Dorsolateral prefrontal cortex (tissue), 122 donors: ENCODE measurements at places on chromosomes 3 and 15.

- no peak for DNase-seq
These were observed 821.0 kb downstream of the FHIT start for GRCh38 chr3:60430205-60430604.

GRCh38 chr3:37492977-37493471 lies 318.6 kb upstream of the LRRFIP2 start:
- no peak for DNase-seq

DNA sequence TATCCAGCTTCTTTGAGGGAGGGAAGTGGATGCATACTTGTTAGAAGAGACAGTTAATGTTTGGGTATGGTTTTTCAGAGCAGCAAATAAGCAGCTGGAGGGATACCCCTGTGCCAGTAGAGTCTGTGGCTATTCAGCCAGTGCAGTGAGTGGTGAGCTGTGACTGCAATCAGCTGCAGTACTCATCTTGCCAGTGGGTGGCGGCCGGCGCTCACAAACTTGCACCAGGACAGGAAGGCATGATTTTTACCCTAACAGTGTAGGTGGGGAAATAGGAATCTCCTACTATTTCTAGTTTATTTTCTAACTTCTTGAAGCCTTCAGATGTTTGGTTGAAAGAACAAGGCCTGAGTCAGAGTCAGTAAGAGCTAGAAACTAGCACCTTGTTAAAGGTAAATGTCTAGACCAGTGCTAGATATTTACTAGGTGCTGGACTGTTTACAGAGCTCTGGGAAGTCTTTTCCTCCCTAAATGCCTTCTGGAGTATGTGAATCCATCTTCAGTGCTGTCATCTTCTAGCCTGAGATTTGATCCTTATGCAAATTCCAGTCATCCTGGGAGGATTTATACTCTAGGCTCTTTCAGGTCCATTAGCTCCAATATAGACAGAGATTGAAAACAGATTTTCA lies 23.6 kb downstream of the TIMP4 start:
- peak; percentile 62 for DNase-seq

DNA sequence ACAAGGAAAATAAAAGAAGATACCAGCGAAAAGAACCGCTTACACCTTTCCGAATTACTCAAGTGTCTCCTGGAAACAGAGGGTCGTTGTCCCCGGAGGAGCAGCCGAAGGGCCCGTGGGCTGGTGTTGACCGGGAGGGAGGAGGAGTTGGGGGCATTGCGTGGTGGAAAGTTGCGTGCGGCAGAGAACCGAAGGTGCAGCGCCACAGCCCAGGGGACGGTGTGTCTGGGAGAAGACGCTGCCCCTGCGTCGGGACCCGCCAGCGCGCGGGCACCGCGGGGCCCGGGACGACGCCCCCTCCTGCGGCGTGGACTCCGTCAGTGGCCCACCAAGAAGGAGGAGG lies 325 bp downstream of the ALCAM start:
- no peak for DNase-seq

DNA sequence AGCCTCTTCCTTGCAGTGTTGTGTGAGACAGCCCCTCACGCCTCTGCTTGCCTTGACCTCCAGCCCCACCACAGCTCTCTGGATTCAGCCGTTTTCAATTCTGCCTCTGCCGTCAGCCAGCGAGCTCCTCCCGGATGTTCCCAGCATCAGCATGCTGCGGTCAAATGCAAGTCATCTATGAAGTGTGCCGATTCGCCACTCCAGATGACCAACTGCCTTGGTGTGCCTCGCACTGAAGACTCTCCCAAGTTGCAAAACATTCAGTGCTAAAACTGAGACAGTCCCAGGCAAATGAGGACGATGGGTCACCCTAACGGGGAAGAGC lies 30.6 kb upstream of the RASA2 start:
- DNase-seq, result no peak

- no peak for DNase-seq
These were observed 72.3 kb downstream of the CHSY1 start for GRCh38 chr15:101179341-101180153.

DNA sequence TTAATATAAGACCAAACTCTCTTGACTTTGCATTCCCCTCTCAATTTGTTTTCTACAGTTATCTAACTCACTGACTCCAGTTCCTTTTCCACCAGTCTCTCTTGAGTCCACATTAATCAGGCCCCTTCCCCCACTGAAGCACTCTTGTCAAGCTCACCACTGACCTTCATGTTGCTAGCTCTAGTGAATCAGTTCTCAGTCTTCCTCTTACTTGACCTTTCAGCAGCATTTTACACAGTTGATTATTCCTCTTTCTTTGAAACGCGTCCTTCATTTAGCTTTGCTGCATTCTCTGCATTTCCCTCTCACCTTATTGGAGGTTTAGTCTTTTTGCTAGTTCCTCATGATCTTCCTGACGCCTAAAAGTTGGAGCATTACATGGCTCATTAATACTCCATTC lies 8.3 kb downstream of the PPP2R3A start:
- no peak for DNase-seq

DNA sequence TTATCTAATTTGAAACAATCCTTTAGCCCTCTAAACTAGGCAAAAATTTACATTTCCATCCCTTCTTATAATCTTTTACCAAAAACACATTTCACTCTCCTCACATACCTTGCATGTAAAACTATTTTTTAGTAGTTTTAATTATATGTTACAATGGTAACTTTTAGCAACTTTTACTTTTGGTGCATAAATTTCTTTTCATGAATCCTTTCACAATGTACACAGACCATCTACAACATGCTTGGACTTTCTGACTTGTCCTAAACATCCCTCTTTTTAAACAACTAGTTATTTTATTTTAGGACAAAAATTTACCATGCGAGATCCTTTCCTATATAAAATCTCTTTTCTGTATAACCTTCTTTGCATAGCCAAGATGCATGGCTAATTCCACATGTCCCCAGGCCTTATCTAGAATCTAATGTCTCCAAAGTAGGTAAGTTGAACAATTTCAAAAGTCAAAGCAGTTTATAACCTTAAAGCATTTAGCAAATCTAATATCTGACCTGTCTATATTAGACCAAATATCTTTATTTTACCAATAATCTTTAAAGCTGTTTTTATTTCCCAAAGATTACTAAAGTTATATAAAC lies 14.4 kb upstream of the ALDH1L1 start:
- no peak for DNase-seq

GRCh38 chr3:132001036-132001435 lies 33.8 kb downstream of the CPNE4 start:
- no peak for DNase-seq

DNA sequence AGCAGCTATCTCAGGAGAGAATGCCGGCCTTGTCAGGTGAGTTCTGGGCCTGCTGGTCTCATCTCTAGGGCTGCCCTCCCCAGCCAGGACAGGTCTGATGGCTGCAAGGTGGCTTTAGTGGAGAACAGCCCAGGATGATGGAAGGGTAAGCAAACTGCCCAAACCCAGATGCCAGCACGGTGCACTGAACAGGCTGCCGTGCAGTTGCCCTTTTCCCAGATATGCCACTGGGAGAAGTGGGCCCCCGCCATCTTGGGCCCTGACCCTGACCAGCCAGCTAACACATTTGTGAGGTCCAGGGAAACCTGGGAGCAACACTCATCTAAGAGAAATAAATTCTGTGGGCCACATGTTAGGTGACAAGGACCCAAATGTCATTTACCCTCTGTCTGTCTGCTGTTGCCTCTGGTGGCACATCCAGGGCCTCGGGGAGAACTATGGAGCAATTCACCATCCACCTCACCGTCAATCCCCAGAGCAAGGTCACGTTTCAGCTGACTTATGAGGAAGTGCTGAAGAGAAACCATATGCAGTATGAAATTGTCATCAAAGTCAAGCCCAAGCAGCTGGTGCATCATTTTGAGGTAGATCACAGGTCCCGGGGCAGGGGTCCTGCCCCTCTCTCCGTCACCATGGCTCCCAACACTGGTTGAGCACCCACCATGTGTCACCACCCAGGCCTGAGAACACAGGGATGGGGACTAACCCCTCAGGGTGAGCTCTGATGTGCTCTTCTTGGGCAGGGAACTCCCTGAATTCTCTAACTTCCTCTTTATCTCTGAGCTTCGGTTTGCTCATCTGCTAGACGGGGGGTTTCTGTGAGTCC lies 1.8 kb downstream of the ITIH1 start:
- peak; percentile 13 for DNase-seq

- no peak for DNase-seq
These were observed 43.4 kb downstream of the MUC20 start for GRCh38 chr3:195763843-195764825.

DNA sequence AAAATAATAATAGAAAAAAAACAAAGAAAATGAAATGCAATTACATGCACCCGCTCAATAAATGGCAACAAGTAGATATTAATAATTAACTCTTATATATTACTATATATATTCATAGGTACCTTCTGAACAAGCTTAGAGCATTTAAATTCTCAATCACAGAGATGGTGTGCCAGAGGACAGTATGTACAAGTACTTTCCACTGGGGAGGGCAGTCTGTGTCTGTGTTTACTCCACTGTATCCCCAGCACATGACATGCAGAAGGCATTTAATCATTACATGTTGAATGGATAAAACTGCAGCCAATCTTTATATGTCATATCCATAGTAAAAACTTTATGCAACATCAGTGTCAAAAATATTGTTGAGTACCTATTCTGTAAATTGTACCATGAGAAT lies 97.8 kb downstream of the UACA start:
- DNase-seq, result no peak

- no peak for DNase-seq
These were observed 232.0 kb upstream of the HES1 start for GRCh38 chr3:193903966-193904365.

GRCh38 chr15:95658799-95659198 lies 671.7 kb upstream of the NR2F2 start:
- DNase-seq, result no peak

DNA sequence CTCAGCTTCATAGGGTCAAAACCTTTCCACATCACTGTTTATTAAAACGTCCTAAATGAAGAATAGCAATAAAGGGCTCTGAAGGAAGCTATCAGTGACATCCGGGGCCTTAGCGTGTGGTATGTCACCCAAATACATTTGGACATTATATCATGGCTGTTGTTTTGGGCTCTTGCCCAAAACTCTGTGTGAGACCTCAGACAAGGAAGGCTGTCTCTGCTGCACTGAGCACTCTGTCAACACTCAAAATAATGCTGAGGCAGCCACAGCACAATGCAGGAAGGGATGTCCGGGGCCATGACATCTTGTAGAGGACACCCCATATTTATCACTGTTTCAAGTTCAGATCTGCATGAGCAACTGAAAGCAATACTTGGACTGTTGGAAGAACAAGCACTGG lies 293.8 kb upstream of the WNT5A start:
- no peak for DNase-seq

DNA sequence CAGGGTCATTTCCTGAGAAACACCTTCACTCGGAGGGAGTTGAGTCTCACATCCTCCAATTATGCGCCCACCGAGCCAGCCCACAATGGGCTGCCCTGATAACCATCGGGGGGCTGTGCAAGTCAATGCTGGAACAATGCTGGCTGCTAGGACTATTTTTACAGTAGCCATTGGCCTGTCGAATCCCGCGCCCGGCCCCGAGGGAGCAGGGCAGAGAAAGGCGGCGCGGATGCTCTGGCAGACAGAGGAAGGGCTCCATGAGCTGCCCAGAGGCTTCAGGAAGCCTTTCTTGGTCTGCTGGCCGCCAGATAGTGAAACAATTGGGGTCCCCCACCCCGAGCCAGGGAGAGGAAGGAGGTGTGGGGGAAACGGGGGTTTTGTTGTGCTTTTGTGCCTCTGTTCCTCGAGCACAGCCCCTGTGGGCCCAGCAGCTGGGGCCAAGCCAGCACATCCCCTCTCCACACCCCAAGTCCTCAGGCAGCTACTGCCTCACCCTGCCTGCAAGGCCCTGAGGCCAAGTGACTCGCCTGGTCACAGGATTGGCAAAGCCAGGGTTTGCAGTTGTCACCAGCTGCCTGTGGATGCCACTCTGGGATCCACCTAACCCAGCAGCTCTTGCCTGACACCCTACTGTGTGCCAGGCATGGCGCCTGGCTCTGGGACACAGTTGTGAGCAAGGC lies 39.0 kb downstream of the SLC6A6 start:
- DNase-seq, result no peak

GRCh38 chr15:24752354-24752753 lies 76.8 kb downstream of the NPAP1 start:
- no peak for DNase-seq

GRCh38 chr15:87579537-87579936 lies 677.0 kb downstream of the NTRK3 start:
- no peak for DNase-seq

DNA sequence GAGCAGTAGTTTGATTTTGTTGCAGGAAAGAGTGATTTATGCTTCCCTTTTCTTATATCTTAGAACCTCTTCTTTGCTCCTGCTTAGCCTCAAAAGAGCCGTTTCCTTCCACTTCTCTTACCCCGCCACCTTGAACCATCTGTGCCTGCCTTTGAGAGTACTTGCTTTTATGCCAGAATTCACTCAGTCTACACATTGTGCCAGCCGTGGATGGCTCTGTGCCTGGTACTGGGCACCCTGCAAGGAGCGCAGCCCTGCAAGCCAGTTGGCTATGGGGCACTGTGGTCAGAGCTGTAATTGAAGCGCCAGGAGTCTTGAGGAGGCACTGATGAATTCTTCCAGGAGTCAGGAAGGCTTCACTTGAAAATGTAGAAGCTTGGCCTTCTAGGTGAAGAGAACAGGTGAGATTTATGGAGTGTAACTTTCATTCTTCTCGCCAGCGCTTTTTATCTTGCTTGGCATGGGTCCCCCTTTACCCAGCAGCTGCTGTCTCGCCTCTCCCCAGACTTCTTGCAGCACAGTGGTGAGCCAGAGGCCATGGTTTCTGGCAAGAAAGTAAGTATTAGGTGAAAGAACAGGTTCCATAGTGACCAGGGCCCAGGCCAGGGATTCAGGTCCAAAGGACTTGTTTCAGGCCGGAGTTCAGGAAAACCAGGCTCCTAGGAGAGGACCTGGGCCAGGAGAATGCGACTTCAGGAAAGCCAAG lies 4.9 kb downstream of the TMED3 start:
- DNase-seq, result peak; percentile 61

GRCh38 chr3:74263031-74263430 lies 351.4 kb downstream of the CNTN3 start:
- no peak for DNase-seq

- DNase-seq, result no peak
These were observed 53.6 kb upstream of the AP4E1 start for GRCh38 chr15:50854601-50855490.

DNA sequence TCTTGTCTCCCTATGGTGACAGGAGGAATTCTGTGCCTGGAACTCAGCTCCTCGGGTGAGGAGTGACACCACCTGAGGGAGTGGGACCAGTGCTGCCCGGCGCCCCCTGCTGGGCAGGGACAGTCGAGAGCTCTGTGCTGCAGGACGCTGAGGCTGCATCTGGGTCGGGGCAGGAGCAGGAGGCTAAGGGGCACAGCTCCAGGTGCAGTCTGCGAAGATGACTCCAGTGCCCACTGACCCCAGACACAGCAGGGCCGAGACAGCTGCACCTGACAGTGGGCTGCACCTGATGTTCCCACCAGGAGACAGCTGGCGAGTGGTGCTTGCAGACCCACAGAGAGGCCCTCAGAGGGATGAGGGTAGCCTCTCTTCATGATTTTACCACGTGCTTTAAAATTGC lies 152.9 kb downstream of the ATP10A start:
- no peak for DNase-seq

- peak; percentile 36 for DNase-seq
These were observed 45.6 kb upstream of the LDHAL6B start for GRCh38 chr15:59160880-59161593.

GRCh38 chr15:35723120-35723847 lies 177.3 kb upstream of the DPH6 start:
- DNase-seq, result no peak
